ENCODE measurements at places on chromosomes 6 and 20.

DNA sequence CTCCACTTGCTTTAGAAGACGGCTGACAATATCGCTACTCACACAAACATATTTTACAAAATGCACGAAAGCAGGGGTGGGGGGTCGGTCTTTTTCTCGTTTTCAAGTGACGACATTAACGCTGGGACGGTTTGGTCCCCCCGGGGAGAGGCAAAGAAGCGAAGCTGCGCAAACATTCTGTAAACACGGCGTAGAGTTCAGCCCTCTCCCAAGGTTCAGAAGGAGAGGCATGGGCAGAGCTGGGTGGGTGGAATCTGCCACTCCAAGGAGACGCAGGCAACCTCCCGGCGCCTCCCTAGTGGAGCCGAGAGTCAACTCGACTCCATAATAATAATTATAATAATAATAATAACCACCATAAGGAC lies 2.4 kb downstream of the NKX2-2 start:
- DNase-seq, result no peak

- DNase-seq, result no peak
Measured at GRCh38 chr6:168390749-168391420, 50.1 kb upstream of the SMOC2 start.

DNA sequence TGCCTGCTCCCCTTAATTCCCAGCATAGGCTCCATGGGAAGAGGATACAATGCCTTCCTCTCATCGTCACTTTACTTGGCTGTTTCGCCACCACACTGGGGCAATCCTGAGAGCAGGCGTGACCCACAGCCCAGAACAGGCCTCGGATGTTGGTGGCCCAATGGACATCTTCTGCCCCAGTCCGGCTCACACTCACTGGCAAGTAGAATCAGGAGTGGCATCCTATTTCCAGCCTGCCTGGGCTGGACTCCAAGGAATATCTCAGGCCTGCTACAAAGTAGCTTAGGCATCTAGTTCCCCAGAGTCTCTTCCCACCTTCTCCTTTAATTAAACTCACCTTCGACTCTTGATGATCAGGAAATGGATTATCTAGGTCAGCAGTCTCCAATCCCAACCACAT lies 110.5 kb downstream of the LRFN2 start:
- no peak for DNase-seq

DNA sequence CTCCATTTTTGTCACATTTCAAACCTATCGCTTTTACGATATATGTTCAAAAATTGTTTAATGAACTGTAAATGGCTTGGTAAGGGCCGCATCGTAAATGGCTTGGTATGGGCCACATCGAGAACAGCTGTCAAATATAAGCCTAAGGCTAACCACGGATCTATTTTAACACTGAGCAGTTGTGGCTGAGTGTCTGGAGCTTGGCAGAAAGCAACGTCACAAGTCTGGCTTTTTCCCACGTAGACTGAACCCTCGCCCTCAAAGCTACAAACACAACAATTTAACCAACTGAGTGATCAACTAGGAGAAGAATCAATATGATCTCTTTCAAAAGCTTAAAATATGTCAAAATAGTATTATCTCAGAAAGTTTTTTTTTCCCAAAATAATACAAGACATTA lies 71.4 kb upstream of the PRSS16 start:
- DNase-seq, result no peak

- DNase-seq, result no peak
Measured at GRCh38 chr6:54053881-54054391, 57.3 kb upstream of the MLIP start.

DNA sequence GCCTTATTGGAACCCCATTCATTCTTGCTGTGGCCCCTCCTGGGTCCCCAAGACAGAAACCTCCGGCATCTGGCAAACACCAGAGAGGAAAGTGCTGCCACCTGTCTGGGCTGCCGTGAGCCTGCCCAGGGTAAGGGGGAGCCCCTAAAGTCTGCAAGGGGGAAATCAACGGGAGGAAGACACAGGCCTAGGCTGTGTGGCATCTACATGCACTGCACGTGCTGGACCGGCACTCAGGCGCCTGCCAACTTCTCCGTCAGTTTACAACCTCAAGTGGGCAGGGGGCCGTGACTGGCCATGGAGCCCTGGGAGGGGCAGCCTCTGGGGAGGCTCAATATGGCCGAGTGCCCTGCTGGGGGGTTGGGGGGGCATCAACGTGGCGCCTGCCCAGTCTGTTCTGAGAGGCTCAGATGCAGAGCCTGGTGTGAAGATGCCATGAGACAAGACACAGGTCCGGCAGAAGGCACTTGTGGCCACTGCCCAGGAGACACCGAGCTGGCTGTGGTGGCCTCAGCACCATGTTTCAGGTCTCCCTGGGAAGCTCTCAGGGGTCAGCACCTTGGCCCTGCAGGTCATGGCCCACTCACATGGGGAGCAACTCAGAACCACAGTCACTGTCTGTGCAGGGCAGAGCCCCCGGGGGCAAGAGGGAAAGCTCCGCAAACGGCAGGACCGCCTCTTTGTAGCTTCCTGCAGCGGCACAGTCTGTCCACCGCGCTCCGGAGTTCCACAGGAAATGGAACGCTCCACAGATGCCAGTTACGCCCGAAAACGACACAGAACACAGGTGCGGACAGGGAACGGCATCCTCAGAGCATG lies 8.4 kb downstream of the UCKL1 start:
- DNase-seq, result no peak

GRCh38 chr6:44122801-44123200 lies 4.5 kb downstream of the MRPL14 start:
- DNase-seq, result no peak

GRCh38 chr6:42819803-42820511 lies 38.1 kb downstream of the BICRAL start:
- no peak for DNase-seq

- DNase-seq, result no peak
Measured at GRCh38 chr6:40796260-40797221, 209.4 kb upstream of the LRFN2 start.

- DNase-seq, result no peak
Measured at GRCh38 chr20:6735942-6736845, 31.3 kb upstream of the BMP2 start.

- no peak for DNase-seq
Measured at GRCh38 chr20:17699931-17700351, at the start of gene BANF2. Gene BANF2 (plus strand): TSS chr20:17699966. CDS start chr20:17725026, 25,060 bp downstream.

- no peak for DNase-seq
Measured at GRCh38 chr20:23242104-23242503, 108.5 kb upstream of the NXT1 start.

- DNase-seq, result no peak
Measured at GRCh38 chr6:105443941-105444340, 41.1 kb upstream of the PREP start.

- no peak for DNase-seq
Measured at GRCh38 chr20:22495172-22495571, 89.2 kb downstream of the FOXA2 start.

DNA sequence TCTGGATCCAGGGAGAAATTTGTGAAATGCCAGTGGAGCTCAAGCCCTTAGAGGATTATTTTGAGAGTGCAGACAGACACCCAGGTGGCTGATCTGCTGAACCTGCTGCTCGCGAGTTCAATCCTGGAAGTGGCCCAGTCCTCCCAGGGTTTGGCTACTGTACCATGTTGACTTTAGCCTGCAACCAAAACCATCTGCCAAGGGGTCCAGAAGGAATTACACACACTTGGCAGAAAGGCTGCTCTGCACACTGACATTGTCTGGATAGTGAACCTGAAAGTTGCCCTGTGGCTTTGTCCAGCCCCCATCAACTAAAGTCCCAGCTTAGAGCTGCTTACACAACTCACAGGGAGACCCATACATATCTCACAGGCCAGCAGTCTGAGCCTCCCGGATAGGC lies 21.6 kb upstream of the PI3 start:
- DNase-seq, result no peak

DNA sequence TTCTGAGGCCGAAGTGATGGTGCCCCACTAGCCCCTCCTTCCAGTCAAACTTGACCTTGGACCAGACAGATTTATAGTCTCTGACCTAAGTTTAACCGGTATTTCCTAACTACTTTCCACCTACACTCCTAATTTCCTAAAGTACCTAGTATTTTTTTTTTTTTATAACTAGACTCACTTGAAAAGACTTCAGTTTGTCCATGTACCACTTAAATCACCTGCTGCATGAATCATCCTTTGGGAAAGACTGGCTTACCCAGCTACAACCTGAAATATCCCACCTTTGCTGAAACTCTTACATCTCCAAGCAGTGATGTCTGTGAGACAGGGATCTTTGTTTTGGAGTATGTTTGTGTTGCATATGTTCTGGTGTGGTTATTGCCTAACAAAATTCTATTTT lies 71.1 kb downstream of the ZDHHC14 start:
- DNase-seq, result no peak

DNA sequence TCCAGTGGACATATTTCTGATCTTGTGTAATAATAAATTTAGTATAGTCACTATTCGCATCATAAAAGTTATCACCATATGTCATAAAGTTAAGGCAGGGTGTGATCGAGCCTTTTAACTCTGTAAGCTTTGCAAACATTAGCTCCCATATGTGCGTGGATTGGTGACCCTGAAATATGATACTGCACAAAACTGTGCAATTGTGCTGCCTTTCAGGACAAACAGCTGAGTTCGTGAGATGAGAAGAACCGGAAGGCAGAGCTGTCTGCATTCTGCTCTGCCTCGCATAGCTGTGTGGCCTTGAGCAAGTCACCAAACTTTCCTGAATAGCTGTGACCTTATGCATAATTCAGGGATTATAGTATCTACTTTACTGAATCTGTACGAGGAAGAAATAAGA lies 3.2 kb upstream of the PLEKHG1 start:
- DNase-seq, result no peak

DNA sequence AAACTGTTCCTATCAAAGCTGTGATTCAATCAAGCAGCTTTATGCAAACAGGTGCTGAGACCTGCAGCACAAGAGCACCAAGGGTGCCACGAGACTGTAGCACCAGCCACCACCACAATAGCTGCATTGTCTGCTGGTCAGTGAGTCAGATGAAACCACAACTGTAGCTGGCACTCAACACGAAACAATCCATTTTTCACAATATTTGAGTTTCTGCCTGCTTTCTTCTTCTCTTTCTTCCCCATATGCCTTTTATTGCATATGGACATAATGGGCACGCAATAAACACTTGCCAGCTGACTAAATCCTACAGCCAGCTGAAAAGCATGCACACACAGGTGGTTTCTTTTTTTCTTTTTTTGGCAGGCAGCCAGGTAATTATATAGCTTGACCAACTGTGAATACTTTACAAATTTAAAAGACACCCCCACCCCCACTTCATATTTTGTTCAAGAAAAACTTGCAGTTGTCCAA lies 16.6 kb downstream of the SLC2A12 start:
- DNase-seq, result no peak

GRCh38 chr20:7702141-7702540 lies 238.1 kb downstream of the HAO1 start:
- DNase-seq, result no peak

GRCh38 chr6:168371981-168372711 lies 52.6 kb upstream of the DACT2 start:
- DNase-seq, result no peak

DNA sequence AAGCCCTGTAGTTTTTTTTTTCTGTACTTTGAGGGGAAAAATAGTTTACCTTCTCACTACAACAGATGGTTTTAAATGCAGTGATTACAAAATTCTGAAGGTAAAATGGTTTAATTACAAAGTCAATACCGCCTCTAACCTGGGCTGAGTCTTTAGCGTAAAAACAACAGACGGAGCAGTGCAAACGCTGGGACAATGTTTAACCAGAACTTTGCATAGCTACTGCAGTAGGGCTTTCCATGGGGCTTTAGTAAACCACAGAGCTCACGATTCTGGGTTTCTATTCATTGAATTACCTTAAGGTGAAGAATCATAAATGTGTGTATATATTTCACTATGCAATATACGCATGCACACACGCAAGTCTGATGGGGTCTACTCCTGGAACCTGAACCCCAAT lies 77.9 kb downstream of the RFX6 start:
- DNase-seq, result no peak

- no peak for DNase-seq
Measured at GRCh38 chr6:6046716-6047115, 40.0 kb upstream of the NRN1 start.

- DNase-seq, result no peak
Measured at GRCh38 chr20:64083804-64084684, at the start of gene LKAAEAR1. Gene LKAAEAR1 (minus strand): TSS chr20:64084398. CDS start chr20:64084219, 179 bp downstream.

- DNase-seq, result no peak
Measured at GRCh38 chr20:44691424-44692423, 23.4 kb upstream of the CCN5 start.

DNA sequence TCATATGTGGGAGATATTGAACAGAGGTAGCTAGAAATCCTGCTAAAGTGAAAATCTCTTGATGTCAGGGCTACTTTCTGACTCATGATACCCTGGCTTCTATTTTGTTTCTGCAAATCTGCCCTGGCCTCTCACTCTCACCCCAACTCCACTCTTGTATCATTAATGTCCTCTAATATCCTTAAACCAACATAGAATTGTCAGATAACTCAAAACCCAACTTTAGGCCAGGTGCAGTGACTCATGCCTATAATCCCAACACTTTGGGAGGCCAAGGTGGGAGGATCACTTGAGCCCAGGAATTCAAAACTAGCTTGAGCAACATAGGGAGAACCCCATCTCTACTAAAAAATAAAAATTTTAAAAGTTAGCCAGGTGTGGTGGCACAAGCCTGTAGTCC lies 33.8 kb upstream of the OSTM1 start:
- no peak for DNase-seq

DNA sequence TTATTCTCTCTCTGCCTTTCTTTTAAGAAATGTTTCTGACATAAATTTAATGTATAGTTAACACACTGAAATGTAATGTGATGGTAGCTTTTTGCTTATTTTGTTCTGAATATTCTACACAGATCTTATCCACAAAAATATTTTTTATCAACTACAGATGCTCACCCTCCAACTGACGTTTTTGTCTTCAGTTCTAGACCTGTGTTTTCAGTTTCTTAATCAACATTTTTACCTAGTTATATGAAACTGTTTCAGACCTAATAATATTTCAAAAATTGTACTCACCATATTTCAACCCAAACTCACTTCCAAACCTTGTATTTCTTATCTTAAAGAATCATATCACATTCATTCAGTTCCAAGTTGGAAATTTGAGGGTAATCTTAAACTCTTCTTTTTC lies 452.8 kb downstream of the RFPL4B start:
- DNase-seq, result no peak

- no peak for DNase-seq
Measured at GRCh38 chr6:92231171-92231701, 1188.1 kb downstream of the EPHA7 start.

DNA sequence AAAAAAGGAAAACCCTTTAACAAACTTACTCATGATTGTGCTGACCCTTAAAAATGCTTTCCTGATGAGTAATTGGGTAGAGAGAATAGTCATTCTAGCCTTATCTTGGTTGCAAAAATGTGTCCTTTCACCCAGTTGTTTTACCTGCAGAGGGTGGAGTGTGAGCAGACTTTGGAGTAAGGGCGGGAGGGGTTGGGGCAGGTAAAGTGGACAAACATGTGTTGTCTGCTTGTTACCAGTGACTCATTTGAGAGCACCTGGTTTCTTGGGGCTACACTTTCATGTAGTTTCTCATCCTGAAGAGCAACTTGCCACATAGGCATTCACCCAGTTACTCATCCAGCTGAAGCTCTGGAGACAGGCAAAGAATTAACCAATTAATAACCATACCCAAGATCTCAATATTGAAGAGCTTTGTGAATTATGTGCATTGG lies 121.1 kb downstream of the TNFRSF21 start:
- DNase-seq, result no peak

- DNase-seq, result no peak
Measured at GRCh38 chr20:46543959-46544358, 6.5 kb downstream of the OCSTAMP start.

All from activated CD8-positive, alpha-beta memory T cell treated with anti-CD3 and anti-CD28 coated beads for 4 hours (primary cell).